ENCODE measurements at places on chromosomes 5 and 9.

DNA sequence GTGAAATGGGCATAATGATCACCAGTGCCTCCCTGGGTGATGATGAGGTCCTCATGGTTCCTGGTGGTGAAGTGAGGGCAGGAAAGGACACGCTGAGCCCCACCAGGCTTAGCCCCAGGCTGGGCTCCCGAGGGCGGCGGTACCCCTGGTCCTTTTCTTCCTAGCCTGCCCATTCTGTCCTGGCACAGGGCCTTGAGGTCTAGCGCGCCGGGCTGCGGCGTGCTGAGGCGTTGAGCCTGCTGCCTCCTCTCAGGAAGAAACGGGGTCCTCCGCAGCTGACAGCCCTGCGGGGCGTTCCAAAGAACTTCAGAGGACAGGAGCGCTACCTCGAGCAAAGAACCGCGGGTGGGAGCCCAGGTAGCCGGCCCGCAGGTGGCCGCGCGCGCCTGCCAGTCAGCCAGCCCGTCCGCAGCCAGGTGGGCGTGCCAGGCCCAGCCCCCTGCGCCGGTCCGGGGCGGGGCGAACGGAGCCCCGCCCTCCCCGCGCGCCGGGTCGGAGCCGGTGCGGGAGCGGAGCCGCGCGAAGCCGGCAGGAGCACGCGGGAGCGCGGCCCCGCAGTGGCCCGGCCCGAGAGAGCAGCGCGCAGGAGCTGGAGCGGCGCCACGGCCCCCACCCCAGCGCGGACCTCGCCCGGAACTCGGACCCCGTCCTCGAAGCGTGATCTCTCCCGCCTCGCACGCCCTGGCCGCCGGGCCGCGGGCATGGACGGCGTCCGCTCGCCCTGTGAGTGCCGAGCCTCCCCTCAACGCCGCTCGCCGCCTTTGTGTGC lies at the start of gene WNK2:
Gene WNK2 (plus strand): TSS at position 477 of the 769 bp plus-strand sequence. CDS start 791 bp downstream, outside the sequence.
- DNase-seq: peak; percentile 24

- DNase-seq: peak; percentile 65
Measured at GRCh38 chr9:34988218-34989002, 1.1 kb upstream of the DNAJB5 start.

DNA sequence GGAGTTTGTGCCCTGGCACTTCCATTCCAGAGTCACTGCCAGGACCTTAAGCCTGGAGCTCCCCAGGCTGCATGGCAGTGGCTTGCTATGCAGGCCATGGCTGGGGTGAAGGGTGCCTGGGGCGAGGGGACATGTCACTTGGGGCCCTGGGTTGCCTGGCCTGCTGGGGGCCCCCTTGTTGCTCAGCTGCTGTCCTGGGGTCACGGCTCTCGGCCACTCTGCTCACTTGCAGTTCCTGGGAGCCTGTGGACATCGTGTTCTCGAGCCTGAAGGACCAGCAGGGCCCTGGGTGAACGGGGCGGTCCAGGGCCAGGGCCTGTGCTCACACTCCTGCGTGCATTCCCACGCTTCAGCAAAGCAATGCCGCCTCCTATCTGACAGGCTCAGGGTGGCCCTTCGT lies 14.5 kb upstream of the SLC2A6 start:
- no peak for DNase-seq

DNA sequence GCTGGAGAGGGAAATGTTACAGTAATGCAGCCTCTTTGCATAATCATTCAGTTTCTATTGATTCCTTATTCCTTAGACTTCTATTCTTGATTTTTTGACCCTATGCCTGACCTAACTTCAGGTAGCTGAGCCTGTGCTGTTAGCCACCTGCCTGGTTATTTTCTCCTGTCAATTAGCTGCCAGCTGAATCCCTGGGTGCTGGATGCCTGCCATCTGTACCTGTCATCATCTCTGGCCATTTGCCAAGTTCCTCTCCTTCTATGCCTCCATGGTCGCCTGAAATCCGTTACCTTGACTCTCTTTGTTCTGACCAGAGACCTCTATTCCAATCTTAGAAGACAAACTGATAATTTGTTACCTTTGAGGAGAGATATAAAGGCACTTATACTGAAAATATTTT lies 178.3 kb downstream of the CAVIN4 start:
- DNase-seq: no peak

DNA sequence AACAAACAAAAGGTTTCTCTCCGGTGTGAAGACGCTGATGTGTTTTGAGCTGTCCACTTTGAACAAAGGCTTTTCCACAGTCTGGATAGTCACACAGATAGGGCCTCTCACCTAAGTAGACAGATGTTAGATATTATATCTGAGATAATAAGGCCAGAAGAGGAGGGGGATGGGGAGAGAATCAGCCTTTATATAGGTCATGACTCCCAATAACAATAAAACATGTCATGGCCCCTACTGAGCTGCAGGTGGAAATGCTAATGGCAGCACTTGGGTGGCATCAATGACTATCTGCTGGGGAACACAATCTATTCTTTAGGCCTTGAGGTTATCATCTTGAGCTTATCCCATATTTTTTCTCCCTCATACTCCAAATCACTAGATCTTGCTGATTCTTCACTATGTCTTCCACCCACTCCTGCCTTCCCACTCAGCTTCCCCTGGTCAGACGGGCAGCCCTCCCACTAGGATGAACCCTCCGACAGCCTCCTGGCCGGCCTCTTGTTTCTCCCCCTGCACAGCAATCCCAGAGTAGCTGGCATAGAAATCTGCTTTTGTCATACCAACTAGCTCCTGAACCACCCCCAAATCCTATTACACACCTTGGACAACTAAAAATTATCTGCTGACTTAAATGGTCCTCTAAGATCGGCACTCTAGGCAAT lies 11.5 kb upstream of the SLC35D2 start:
- DNase-seq: no peak

Data from adrenal gland (tissue), 19 donors.